Activated T-cell treated with anti-CD3 and anti-CD28 coated beads for 4 hours (primary cell): ENCODE measurements at places on chromosomes 3 and 15.

DNA sequence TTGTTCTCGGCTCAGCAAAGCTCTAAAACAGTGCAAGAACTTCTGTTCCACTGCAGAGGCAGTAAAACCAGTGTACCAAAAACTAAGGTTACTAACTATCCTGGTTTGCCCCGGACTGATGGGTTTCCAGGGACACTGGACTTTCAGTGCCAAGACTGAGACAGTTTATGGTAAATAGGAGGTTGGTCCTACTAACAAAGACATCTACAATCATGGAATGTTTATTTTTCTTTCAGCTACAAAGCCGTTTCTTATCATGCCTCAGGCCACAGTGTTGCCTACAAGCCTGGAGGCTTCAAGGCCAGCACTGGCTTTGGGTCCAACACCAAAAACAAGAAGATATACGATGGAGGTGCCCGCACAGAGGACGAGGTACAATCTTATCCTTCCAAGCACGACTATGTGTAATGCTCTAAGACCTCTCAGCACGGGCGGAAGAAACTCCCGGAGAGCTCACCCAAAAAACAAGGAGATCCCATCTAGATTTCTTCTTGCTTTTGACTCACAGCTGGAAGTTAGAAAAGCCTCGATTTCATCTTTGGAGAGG, 20.8 kb downstream of the CLDN18 start:
- no peak for DNase-seq

- no peak for DNase-seq
These were observed 2.4 kb downstream of the CRELD1 start for GRCh38 chr3:9935966-9936510.

GRCh38 chr3:47197287-47197686, 33.4 kb upstream of the SETD2 start:
- DNase-seq = no peak

GRCh38 chr3:176741664-176742047, 455.6 kb downstream of the TBL1XR1 start:
- DNase-seq = no peak

- DNase-seq = no peak
These were observed 78.5 kb upstream of the FAM174B start for GRCh38 chr15:92733934-92734521.

- no peak for DNase-seq
These were observed 99.8 kb upstream of the PRR20G start for GRCh38 chr3:127387556-127388153.
